Nucleus accumbens (tissue), 56 donors: ENCODE measurements at places on chromosomes 6 and 20.

- no peak for DNase-seq
These were observed 407.1 kb upstream of the RUNX2 start for GRCh38 chr6:44920952-44921491.

- no peak for DNase-seq
These were observed 80.0 kb downstream of the CRYBG1 start for GRCh38 chr6:106440546-106440945.

GRCh38 chr6:143629104-143630080 is 48.4 kb upstream of the PHACTR2 start:
- DNase-seq = no peak

DNA sequence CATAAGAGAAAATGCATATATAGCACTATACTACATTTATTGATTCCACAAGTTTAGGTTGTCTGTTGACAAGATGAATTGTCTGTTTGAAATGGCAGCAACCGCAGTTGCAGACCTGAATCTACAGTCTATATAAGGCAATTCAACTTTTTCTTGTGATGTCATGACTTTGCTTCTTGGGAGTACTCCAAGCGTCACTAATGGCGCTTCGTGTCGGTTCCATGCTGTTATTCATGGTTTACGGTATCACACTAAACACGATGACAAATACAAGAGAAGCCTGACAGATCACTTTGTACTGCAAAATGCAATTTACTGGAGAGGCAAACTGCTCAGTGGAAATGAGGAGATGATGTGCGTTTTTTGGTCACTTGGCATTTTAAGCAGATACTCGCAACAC is 280.3 kb upstream of the TCF21 start:
- no peak for DNase-seq

- DNase-seq = no peak
These were observed 494.2 kb upstream of the JAG1 start for GRCh38 chr20:11168026-11168425.

DNA sequence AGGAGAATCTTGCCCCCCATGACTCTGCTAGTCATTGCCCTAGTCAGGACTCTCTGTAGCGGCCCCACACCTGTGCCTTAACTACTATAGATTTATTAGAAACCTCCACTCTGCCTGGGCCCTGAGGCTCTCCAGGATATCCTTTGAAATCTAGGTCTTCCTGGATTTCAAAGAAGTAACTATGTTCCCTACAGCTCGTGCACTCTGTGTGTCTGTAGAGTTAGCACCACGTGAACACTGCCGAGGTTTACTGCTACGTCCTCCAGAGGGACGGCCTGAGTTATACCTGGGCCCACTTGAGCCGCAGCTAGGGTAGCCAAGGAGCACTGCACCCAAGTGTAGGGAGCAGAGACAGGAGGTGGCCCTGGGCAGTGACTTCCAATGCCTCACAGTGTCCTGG is 19.8 kb downstream of the GLP1R start:
- no peak for DNase-seq
